ENCODE measurements at places on chromosomes 13 and 19.

- DNase-seq, result no peak
Observed at GRCh38 chr13:63344711-63345110, 1929.1 kb upstream of the PCDH20 start.

DNA sequence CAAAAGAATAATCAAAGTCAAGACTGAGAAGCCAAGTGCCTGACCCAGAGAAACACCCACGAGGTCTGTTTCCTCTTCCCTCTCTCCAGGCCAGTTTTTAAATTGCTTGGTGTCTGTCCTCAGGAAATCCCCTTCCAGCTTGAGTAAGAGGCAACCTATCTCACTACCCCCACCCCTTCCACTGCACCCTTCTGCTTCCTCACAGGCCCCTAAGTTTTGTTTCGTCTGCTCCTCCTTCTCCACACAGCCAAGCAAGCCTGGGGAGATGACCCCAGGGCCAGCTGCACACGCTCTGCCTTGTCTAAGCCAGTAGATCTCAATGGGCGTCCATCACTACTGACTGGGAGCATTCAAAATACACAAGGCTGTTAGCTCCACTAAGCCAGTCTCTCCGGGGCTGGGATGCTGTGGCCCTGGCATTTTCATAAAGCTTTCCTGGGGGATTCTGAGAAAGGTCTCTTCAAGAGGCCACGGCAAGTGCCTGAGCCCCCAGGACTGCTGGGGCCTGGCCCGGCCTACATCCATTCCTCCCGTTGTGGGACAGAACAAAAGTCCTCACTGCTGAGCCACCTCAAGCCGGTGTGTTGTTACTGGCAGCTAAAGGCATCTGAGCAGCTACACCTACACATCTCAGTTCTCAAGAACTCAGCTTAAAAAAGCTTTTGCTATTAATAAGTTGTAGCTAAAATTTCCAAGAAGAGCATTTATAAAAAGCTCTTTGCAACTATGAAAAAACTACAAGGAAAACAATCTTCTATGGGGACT lies 14.9 kb upstream of the IL4I1 start:
- peak; percentile 86 for DNase-seq

DNA sequence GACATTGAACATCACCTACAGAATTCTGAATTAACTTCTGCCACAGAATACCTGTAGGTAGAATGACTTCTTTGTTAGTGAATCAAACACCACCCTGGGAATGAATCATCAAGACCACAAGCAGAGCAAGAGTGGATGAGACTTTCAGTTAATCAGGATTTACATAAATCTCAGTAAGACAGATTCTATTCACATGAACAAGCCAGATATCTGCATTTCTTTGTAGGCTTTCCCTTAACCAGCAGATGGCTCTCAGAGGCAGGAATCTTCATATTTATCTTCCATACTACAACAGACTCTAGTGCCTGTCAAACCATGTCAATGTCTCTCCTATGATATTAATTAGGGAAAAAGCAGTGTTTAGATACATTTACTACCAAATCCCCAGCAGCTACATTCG lies 412.1 kb downstream of the KLF12 start:
- peak; percentile 39 for DNase-seq

DNA sequence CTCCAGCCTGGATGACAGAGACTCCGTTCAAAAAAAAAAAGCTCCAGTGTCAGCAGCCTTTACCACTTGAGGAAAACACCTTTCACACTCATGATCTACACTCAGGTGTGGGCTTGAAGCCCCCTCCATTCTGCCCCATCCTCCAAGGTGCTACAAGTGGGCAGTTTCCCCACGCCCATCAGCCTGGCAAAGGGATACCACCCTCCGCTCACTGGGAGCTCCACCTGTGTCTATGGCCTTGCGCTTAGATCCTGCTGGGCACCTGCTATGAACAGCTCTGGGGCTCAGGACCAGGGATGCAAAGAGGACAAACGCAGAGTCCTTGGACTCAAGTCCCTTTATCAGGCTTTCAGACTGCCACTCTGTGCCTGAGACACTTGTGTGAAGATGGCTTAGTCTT lies 127.8 kb downstream of the CRYL1 start:
- no peak for DNase-seq

DNA sequence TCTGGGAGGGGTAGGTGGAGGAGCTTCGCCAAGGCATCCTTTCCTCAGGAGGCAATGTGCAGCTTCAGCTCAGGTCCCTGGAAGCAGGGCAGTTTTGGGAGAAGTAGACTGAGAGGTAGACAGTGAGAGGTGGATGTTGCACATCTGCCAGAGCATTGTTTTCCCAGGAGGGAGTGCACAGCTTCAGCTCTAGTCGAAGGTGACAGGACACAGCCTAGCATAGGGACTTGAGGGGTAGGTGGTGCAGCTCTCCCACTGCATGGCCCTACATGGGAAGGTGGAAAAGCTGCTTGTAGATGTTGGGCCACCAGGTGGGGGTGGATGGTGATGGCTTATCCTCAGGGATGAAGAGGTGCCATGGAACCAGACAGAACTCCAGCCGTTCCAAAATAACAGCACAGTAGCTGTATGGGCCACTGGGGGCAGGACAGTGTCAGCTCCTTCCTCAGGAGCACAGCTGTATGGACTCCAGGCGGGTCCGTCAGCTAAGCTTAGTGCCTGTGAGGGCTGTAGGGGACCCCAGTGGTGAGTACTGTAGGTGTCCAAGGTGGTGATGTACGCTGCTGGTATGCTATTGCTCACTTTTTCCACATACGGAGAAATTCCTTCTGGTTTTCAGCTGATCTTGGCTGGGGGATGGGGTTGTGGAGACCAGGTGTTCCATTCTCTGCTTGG lies 17.4 kb upstream of the ZNF543 start:
- DNase-seq, result no peak

GRCh38 chr13:19153782-19154450 lies 27.7 kb downstream of the TUBA3C start:
- no peak for DNase-seq

DNA sequence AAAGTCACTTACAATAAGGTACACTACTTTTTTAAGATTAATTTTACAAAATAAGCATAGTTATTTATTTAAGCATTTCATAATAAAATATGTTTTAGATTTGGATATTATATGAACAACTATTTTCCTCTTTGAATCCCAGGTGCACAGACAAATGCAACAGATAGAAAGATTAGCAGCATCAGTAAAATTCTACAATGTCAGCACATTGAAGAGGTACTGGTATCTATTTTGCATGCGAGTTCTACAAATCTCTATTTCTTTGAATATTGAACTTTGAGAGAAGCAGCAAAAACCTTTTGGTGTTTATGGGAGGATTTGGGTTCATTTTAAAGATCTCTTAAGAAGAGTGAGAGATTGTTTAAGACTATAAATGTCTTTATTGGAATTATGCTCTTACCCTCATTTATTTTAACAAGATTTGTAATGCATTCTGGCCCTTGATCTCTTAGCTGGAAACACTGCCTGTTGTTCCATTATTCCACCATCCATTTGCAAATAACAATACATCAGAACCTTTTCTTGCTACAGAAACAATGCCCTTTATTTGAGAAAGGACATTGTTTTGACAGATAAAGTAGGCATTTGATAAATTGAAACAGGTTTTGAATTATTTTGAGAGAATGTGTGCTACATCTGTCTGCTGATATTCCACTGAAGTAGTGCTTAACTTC lies 558.8 kb upstream of the KLHL1 start:
- no peak for DNase-seq

GRCh38 chr13:55199134-55199533 lies 1941.6 kb upstream of the PRR20A start:
- DNase-seq, result no peak

DNA sequence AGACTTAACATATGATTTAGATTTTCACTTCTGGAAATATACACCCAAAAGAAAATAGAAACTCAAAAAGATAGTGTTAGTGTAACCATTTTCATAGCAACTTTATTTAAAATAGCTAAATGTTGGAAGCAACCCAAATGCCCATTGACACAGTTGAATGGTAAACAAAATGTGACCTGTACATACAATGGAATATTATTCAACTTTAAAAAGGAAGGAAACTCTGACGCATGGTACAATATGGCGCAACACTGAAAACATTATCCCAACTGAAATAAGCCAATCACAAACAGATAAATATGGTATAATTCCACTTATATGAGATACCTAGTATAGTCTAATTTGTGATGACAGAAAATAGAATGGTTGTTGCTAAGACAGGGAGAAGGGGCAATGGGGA lies 1456.1 kb upstream of the MIR17HG start:
- DNase-seq, result no peak

- DNase-seq, result no peak
Observed at GRCh38 chr19:33960566-33960965, 163.9 kb downstream of the KCTD15 start.

- no peak for DNase-seq
Observed at GRCh38 chr13:33514362-33514761, 228.8 kb upstream of the STARD13 start.

- no peak for DNase-seq
Observed at GRCh38 chr13:55990631-55991030, 1150.1 kb upstream of the PRR20A start.

- no peak for DNase-seq
Observed at GRCh38 chr13:71798707-71799106, 68.3 kb downstream of the DACH1 start.

- DNase-seq, result no peak
Observed at GRCh38 chr19:56120002-56120370, 1.1 kb downstream of the ZNF787 start.

GRCh38 chr19:7831452-7831851 lies 1.4 kb downstream of the EVI5L start:
- peak; percentile 38 for DNase-seq

DNA sequence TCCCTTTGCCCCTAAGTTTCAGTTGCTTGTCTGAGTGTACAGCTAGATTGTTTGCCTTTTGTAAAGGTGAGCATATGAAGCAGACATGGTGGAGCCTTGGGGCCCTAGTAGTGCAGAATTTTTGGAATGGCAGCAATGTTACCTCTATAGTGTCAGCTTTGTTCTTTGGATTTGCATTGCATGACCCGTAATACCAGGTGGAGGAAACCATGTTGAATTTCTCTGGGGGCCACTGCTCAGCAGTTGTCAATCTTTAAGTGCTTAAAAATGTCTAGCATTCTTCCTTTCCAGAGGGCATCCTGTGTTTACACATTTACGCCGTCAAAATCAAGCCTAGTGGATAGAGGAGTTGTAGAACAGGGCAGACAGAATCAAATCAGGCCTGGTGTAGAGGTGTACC lies 303.3 kb downstream of the ATP8A2 start:
- no peak for DNase-seq

- no peak for DNase-seq
Observed at GRCh38 chr19:39817888-39818561, 15.9 kb downstream of the DYRK1B start.

GRCh38 chr19:15213715-15214381 lies 13.1 kb upstream of the NOTCH3 start:
- DNase-seq, result no peak

DNA sequence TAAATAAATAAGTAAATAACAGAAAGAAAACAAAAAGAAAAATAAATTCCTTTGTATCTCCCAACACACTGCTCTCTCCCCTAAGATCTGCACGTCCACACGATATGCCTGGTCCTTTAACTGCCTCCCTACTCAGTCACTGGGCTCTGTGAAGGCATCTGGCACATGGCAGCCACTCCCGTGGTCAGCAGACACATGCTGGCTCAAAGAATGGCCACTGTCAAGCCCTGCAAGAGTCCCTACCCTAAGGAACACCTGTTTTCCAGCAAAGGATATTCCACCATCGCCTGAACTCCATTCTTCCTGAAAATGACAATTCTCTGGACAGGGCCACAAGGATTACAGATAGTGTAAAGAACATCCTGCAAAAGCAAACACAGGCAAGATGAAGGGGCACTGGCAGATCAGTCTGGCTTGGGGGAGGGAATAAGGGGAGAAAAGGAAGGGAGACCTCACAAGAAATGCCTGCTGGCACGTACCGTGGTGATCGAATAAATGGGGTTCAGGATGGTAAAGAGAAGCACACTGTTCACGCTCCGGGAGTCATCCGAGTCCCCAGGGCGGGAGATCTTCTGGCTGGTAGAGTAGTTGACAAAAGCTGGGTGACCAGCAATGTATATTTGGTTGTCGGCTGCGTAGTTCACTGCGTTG lies 4.3 kb downstream of the HNRNPL start:
- no peak for DNase-seq

- peak; percentile 67 for DNase-seq
Observed at GRCh38 chr13:97976610-97977521, 23.4 kb downstream of the IPO5 start.

- no peak for DNase-seq
Observed at GRCh38 chr13:98324105-98324504, 147.0 kb upstream of the RNF113B start.

GRCh38 chr13:111658145-111659100 lies 338.0 kb downstream of the TEX29 start:
- no peak for DNase-seq

DNA sequence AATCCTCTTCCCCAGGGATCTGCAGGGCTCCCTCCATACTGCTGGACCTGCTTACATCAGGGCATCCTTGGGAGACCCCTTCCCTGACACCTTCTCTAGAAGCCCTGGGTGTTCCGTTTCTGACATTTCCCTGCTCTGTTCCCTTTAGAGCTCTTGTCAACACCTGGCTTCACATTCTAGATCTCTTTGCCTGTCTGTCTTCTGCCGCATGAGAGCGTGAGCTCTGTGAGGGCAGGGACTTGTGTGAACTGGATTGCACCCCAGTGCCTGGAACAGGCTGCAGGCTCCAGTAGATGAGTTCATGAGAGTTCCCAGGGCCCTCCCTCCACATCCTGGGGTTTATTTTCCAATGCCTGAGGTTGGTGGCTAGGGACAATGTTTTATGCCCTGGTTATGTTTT lies 651 bp downstream of the CEACAM7 start:
- no peak for DNase-seq

GRCh38 chr13:33636955-33637670 lies 180.8 kb upstream of the RFC3 start:
- no peak for DNase-seq

- DNase-seq, result no peak
Observed at GRCh38 chr13:60169239-60170031, 5.7 kb upstream of the DIAPH3 start.

GRCh38 chr13:74243637-74244526 lies 109.7 kb upstream of the KLF12 start:
- no peak for DNase-seq

GRCh38 chr13:73339086-73339485 lies 280.3 kb downstream of the KLF5 start:
- no peak for DNase-seq

GRCh38 chr19:46850228-46851203 lies at the start of gene AP2S1:
Gene AP2S1 (minus strand): TSS chr19:46850846. CDS start chr19:46850766, 80 bp downstream.
- DNase-seq, result peak; percentile 97

DNA sequence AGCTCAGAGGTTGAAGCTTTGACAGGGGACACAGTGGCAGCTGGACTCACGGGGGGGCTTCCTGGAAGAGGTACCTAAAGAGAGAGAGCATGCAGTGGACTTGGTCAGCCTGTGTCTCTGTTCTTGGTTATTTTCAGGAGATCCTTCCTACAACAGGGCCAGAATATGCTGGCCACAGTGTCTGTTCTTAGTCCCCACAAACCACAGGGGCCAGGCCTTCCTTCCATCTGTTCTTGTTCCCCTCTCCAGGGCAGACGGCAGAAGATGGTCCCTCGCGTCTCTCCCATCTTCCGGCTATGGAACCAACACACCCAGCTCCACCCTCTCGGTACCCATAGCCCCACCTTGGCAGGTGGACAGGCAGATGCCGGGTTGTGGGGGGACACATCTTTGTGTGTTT lies 24.8 kb downstream of the MAST3 start:
- DNase-seq, result no peak

All from GM13977 (cell line).